Mesendoderm (in vitro differentiated cells): ENCODE measurements at places on chromosomes 6 and 20.
A peak's percentile ranks its signal among the peaks of the same experiment; 100 is the strongest.

- no peak for DNase-seq
Measured at GRCh38 chr6:122878796-122879195, 89.7 kb downstream of the SMPDL3A start.

DNA sequence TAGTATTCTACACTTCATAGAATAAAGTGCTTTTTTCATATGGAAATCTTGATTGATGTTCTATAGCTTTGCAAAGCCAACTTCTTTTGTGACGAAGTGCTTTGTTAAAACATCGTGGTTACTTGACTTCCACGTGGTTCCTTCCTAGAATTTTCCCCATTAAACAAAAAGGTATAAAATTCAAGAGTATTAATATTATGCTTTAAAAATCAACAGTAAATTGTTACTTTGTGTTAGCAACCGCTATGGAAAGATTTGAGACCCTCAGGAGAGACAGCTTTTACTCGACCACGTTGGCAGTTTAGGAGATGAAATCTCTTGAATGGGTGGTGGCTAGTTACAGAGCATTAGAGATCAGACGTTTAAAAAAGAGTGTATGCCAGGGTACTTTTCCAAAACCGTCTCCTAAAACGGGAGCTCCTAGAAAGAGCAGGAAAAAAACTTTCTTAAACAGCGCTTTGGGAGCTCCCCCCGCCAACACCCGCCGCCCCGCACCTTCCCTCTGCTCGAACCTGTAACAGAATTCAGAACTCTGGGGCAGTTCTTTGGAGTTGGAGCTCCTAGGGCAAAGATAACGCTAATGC lies 920 bp downstream of the GJA1 start:
- no peak for DNase-seq

- no peak for DNase-seq
Measured at GRCh38 chr6:150230832-150231524, 88.1 kb downstream of the PPP1R14C start.

- peak; percentile 32 for DNase-seq
Measured at GRCh38 chr20:60486315-60486714, 528.1 kb downstream of the CDH26 start.
